Progenitor cell of endocrine pancreas (in vitro differentiated cells): ENCODE measurements at places on chromosomes 16 and 17. TPM values are rescaled to one million over a fixed set of nuclear protein-coding genes. Genes with fewer than 3 reads are reported as not detected.

The DNAH3 gene
- 0.19 and 0.22 TPM in 2 replicates for total RNA-seq

DNA sequence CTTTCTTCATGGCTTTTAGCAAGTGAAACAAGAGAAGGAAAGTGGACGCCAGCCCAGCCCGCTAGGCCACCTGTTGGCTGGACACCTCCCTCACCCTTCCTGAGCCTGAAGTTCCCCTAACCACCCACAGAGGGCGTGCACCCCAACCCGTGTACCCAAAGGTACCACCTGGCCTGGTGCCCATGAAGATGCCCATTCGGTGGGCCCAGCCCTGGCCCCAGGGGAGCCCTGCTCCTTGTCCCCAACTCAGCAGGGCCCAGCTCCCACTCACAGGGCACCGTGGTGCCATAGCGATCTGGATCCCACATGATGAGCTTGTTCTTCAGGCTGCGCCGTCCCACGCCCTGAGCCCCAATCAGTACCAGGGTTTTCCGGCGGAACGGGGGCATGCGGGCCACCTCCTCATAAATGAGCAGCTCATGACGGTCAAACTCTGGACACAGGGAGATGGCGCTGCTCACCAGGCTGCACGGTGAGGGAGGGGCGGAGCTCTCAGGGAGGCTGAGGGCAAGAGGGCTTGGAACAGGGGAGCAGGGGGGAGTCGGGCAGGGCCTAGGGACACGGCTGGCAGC lies 26.8 kb downstream of the MPP2 start:
- no peak overlapping the region for H3K27ac ChIP-seq
- DNase-seq, result no peak
- no peaks in the 10 kb centered on the region for H3K36me3 ChIP-seq
- no peak overlapping the region for H3K4me3 ChIP-seq
- H3K4me1 ChIP-seq, result no peaks in the 10 kb centered on the region
- peaks cover 3% of the 10 kb centered on the region for H3K27me3 ChIP-seq

GRCh38 chr17:61366715-61367413 lies 32.8 kb upstream of the TBX2 start:
- no peaks in the 10 kb centered on the region for H3K36me3 ChIP-seq
- no peak for DNase-seq
- peaks cover 43% of the 10 kb centered on the region for H3K27me3 ChIP-seq
- H3K4me1 ChIP-seq, result peaks cover 19% of the 10 kb centered on the region
- H3K4me3 ChIP-seq, result no peak overlapping the region

DNA sequence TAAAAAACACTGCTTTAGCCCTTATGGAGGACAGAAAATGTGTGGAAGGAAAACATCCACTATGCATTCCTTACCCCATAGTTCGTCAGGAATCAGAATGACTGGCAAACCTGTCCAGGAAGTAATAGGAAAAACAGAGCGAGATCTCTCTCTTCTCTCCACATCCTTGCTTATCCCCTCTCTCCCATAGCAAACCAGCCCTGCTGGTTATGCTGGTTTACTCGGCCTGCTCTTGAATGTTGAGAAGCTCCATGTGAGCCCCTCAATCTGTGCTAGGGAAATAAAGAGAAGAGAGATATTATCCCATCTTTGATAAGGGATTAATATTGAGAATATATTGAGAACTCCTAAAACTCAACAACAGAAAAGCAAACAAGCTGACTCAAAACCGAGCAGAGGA lies 402.8 kb upstream of the RBFOX1 start:
- no peak overlapping the region for H3K27ac ChIP-seq
- no peak overlapping the region for H3K4me3 ChIP-seq
- no peaks in the 10 kb centered on the region for H3K36me3 ChIP-seq

The ADCY9 gene
- 4.9 and 6.9 TPM in 2 replicates for total RNA-seq

The SLC5A10 gene
- not detected in 2 replicates for total RNA-seq

The MYL4 gene
- total RNA-seq, result 0.86 and 1.1 TPM in 2 replicates

The PRM3 gene
- not detected in 2 replicates for total RNA-seq

- peaks cover 19% of the 10 kb centered on the region for H3K36me3 ChIP-seq
- peaks cover 6% of the 10 kb centered on the region for H3K4me1 ChIP-seq
- no peak for DNase-seq
- no peak overlapping the region for H3K27ac ChIP-seq
Measured at GRCh38 chr17:2191227-2191626, 112.4 kb downstream of the SMG6 start.

DNA sequence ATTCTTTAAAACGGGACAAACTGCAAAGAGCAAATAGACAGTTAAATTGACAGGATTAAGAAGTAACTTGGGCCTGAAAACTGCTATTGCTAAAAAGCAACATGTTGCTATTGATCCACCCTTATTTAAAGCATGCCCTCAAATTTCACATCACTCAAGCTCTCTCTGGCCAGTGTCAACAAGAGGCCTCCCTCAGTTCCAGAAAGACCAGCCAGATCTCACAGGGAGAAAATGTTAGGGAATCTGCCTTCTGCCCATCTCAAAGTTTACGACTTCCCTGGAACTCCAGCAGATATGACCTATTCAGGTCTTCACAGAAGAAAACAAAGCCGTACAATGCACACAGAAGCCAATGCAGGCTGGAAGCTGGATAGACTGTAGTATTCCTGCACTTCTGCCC lies 8.9 kb downstream of the CFAP20 start:
- no peak overlapping the region for H3K4me3 ChIP-seq
- DNase-seq, result no peak
- peaks cover 9% of the 10 kb centered on the region for H3K36me3 ChIP-seq
- H3K27me3 ChIP-seq, result no peaks in the 10 kb centered on the region

The SPNS3 gene
- total RNA-seq, result not detected in 2 replicates

The TMEM98 gene
- total RNA-seq, result 181 and 188 TPM in 2 replicates
